Iris pigment epithelial cell (primary cell): ENCODE measurements at places on chromosomes 1 and 21.

- DNase-seq = no peak
Observed at GRCh38 chr1:27343639-27344025, 1.8 kb downstream of the SYTL1 start.

DNA sequence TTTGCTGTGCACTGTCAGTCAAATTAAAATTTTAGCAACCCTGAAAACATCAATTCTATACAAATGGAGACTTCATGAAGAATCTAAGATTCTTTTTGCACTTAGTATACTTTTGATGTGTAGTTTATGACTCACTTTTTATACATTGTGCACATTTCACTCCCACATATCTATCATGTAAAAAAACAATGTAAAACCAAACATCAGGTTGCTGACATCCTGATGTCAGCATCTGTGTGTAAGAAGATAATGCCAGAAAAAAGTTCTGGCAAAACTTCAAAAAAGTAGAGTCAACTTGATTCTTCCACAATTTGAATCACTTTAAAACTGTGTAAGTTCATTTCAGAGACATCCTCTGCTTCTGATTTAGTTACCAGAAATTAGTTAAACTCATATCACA lies 115.7 kb downstream of the CENPF start:
- DNase-seq = peak; percentile 46

DNA sequence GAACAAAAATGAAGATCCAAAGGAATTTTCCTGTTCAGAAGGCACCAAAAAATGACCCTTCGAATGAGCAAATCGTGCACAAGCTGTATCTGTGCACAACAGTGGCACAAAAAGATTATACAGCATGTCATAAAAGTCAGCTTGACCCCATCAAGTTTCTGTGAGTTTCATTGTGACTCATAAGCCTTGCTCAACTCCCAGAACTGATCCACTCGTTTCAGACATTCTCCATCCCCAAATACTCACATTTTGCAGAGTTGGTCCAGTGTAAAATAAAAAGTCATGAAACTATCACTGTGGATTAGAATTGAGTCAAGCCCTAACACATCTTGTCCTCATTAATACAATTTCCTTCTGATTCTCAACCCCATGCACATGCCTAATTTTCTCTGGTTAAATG lies 174.7 kb upstream of the PKN2 start:
- DNase-seq = peak; percentile 5

DNA sequence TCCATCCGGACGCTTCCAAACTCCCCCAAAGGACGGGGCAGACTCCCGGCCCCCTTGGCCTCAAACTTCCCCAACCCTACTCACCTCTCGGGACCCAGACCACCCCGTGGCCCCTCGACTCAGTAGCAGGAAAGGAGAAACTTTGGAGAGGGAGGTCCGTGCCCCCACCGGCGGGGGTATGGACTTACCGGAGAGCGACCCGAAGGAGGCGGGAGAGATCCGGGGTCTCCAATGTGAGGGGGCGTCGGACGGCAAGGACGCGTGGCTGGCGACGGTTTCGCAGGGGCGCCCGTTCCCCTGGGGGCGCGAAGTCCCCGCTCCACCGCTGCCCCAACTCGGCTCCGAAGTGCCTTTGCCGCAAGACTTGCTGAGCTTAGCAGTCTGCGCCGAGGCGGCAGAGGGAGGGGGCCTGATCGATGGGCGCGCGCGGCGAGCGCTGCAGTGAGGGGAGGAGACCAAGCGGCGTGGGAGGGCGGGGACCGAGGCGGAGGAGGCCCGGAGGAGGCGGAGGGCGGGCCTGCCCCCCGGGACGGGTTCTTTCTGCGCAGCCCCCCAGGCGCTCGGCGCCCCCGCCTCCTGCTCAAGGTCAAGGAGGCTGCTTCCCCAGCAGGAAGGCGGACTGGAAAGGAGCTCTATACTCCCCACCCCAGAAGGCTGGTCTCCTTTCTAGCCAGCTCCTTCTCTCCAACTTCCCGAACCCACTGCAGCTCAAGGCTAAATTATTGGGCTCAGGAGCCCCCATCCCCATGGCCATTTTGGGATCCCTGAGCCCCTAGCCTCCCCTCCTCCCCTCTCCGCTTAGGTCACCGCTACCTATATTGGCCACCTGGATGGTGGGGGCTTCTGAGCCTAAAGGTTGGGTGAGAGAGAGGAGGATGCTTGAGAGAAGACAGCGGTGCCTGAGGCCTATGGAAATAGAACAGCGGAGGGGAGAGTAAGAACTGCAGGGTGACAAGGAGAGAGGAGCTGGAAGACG lies at the start of gene SYT2:
SYT2 (minus strand) TSS at position 385 of the 976 bp plus-strand sequence. CDS start 104,682 bp downstream, outside the sequence.
- no peak for DNase-seq

DNA sequence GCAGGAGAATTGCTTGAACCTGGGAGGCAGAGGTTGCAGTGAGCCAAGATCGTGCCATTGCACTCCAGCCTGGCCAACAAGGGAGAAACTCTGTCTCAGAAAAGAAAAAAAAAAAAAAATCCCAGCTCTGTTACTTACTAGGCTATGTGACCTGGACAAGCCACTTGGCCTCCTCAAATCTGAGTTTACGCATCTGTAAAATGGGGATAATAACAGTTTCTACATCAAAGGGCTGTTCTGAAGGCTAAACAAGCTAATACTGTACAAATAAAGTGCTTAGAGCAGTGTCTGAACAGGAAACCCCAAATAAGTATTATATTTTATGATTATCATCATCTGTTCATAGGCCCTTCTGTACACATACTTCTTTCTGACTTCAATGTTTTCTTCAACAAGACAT lies 13.6 kb downstream of the F11R start:
- DNase-seq = no peak

DNA sequence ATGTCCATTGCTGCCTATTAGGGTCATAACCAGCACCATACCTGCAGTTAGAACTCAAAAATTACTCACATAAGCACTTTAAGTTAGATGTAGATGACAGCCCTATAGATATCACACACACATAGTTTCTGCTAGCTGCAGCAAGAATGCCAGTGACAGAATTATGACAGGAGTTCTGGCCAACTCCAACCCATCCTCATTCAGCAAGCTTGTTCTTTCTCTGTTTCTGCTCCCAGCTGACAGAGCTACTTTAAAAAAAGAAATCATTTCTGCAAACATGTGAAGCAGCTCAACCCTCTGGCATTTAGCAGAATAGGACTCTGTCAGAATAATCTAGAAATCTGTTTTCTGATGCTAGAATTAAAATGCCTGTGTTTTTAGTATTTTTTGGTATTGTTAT lies 23.8 kb upstream of the OTUD7B start:
- DNase-seq = no peak

- no peak for DNase-seq
Observed at GRCh38 chr1:116448785-116449385, 75.8 kb downstream of the ATP1A1 start.

- peak; percentile 80 for DNase-seq
Observed at GRCh38 chr1:41041614-41042270, 20.2 kb upstream of the SLFNL1 start.

GRCh38 chr1:234119431-234119830 lies 215.0 kb downstream of the SLC35F3 start:
- DNase-seq = no peak

DNA sequence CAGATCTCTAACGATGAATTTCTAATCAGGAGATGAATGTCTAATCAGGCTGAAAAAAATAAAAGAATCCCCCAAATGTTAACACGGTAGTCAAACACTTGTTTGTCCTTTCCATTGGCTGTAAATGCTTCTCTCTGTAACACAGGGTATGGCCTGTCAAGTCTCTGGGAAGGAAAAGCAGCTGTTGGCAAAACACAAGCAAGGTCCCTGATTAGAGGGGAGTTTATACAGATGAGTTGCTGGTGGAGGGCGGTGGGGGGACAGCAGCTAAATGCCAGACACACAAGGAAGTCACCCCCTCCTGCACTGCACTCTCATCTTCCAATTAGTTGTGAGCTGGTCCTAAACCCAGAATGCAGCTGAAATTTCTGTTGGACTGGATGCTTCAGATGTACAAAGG lies 51.0 kb downstream of the PGBD5 start:
- DNase-seq = no peak

- DNase-seq = no peak
Observed at GRCh38 chr1:15958111-15958510, 17.8 kb downstream of the ZBTB17 start.

- no peak for DNase-seq
Observed at GRCh38 chr1:56074007-56074651, 505.2 kb downstream of the PLPP3 start.
